ENCODE measurements at places on chromosomes 11 and 22.

- peak; percentile 84 for DNase-seq
Measured at GRCh38 chr11:12066799-12067508, 43.4 kb upstream of the MICAL2 start.

DNA sequence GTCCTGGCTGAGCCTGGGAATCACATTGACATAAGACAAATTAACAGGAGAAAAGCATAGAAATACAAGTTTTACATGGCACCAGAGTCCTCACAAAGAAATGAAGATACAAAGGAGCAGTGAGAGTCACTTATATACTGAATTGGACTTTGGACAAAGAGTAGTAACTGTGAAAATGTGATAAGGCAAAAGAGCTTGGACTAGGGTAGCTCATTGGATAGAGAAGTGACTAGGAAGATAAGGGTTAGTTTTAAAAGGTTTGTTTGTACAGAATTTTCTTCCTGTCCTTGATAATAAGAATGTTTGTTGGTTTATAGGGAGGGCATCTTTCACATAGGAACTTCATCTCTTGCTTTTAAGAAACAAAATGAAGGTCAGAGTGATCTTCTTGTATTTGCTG is 17.9 kb upstream of the NUCB2 start:
- no peak for DNase-seq

- no peak for DNase-seq
Measured at GRCh38 chr11:102568851-102569250, 38.3 kb upstream of the MMP7 start.

GRCh38 chr11:114617157-114618124 is 21.9 kb upstream of the NXPE4 start:
- no peak for DNase-seq

DNA sequence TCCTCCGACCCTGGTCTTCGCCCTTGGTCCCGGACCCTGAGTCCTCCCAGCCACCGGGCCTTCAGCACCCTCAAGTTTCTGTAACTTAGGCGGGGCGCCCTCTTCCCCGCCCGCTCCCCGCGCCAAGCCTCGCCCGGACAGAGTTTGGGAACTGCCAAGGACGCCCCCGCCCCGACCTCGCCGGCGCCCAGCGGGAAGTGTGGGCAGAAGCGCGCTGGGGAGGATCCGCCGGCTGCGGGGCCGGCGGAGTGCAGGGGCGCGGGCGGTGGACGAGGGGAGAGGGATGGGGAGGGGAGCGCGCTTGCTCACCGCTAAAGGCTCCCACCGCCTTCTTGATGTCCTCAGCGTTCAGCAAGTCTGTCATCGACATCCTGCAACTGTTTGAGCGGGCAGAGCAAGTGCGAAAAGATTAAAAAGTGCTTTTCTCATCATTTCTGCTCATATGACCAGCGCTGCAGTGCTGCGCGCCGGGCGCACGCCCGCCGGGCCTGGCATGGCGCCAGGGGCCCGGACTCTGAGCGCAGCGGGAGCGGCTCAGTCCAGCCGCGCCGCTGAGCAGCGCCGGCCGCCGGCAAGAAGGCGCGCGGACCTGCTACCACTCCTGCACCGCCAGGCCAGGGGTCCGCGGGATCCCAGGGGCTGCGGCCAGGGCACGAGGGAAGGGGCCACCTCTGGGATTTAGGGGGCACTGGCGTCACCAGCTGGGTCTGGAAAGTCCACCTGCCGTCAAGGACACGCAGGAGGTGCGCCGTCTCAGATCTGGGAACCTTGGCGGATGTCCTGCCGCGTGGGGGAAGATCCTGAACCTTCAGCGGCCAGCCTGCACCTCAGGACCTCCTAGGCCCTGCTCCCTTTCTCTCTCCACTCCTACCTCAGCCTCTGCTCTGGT is at the start of gene PVALB:
PVALB (minus strand) TSS at position 400 of the 889 bp plus-strand sequence; CDS start at position 370, 30 bp downstream.
- DNase-seq = no peak

DNA sequence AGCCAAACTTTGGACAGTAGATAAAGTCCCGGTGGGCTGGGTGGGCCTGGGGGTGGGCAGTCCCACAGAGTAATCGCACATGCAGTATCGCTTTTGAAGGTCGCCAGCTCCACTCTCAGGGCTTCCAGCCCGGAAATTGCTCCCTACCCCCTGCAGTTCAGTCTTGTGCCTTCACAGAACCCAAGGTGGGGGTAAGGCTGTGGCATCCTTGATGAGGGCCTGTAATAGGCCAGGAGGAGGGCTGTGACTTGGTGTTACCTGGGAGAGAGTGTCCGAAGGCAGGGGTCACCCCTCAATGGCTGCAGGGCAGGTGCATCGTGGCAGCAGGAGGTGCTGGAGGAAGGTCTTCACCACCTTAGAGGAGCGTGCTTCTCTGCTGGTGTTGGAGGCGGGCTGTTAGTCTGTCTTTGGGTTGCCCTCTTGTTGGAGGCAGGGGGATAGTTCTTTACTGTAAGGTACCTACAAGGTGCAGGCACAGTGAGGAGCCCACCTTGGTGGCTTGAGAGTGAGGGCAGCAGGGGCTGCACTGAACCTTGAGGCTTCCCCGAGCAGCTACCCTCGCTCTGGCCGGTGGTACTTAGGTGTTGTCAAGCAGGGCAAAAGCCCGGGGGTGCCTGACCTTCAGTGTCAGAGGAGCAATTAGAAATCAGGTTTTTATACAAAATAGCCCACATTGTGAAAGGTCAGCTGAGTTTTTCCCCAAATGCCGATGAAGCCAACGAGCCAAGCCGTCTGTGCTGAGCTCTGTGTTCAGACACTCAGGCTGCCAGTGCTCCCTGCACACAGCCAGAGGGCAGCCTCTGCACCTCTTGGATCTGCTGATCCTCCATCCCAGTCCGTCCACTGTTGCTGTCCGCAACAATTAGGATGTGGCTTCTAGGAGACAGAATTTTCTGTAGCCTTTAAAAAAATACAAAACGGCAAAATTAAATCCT is 21.9 kb downstream of the SAMM50 start:
- DNase-seq = no peak

DNA sequence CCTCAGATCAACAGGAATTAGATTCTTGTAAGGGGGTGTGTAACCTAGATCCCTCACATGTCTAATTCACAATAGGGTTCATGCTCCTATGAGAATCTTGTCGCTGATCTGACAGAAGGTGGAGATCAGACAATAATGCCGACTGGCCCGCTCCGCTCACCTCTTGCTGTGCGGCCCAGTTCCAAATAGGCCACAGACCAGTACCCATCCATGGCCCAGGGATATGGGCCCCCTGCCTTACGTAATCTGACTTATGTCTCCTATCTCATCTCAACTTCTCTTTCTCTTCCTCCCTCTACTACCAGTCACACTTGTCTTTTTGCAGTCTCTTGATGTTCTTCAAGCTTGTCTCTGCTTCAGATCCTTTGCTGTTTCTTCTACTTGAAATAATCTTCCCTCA is 70.0 kb downstream of the CWF19L2 start:
- DNase-seq = no peak
